ENCODE measurements at places on chromosomes 12 and 14.
A peak's percentile ranks its signal among the peaks of the same experiment; 100 is the strongest.

DNA sequence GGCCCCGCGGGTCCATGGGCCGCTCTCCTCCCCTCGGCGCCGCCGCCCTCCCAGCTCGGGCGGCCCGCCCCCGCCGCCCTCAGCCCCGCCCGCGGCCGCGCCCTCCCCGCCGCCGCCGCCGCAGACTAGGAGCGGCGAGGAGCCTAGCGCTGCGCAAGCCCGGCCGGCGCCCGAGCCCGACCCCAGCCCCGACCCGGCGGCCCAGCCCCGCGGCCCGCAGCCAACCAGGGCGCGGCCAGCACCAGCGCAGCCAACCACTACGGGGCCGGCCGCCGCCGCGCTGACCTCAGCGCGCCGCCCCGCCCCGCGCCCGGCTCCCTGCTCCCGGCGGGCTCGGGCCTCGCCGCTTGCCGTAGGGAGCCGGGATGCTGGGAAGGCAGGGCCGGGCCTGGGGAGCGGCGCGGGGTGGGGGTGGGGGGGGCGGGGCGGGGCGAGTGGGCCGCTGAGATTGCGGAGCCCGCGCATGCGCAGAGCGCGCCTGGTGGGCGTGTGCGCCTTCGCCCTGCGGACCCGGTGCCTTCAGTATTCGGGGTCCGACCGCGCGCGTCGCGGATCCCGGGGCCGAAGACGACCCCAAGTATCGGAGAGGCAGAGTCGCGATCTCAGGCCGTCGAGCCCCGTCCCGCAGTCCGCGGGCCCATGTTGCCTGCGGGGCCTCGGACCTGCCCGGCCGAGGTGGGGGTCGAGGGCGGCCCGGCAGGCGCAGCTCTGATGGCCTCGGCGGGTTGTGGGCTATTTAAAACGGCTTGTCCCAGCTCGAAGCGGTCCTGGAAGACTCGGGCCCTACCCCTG, at the start of gene CDC42BPB:
CDC42BPB (minus strand) TSS at position 178 of the 792 bp plus-strand sequence. CDS start 376 bp downstream, outside the sequence.
- peak; percentile 61 for DNase-seq

DNA sequence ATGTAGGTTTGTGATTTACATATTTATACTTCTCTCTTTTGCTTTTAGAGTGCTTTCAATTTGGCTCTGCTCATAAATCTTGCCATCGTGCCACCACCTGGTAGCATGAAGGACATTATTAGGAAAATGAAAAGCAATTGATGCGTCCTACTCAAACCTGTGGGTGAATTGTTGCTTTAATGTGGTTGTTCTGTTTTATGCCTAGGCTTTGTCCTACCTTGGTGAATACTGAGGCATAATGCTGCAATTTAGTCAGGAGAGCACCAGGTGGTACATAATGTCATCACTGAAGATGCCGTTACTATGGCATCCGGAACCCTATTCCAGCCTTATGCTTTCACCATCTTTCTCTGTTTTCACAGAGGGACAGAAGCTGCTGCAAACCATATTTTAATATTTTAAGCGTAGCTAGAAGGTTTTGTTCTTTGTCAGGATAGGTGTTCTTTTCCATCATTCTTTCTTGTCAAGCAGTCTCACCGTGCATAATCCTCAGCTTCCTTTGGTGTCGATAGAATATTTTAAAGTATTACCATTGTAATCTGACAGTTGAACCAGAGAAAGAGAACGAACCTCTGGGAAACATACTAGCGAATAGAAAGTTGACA, 68.5 kb upstream of the PKP2 start:
- no peak for DNase-seq

- no peak for DNase-seq
These were observed 14.3 kb downstream of the FOS start for GRCh38 chr14:75292886-75293285.

DNA sequence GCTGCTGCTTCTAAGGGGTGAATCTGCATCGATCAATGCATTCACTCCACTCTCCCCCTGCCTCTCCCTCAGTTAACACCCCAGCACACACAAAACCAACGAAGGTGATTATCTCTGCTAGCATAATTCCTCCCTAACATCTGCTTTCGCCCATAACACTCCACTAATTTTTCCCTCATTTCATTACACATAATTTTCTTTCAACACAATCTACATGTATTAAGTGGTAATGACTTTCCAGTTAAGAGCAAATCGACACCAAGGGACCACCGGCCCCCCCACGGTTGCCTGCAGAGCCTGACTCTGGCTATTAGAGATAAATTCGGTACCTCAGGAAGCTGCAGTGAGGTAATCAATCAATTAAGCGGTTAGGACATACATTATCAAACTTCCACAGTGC, 1115.6 kb downstream of the BCL11B start:
- no peak for DNase-seq

DNA sequence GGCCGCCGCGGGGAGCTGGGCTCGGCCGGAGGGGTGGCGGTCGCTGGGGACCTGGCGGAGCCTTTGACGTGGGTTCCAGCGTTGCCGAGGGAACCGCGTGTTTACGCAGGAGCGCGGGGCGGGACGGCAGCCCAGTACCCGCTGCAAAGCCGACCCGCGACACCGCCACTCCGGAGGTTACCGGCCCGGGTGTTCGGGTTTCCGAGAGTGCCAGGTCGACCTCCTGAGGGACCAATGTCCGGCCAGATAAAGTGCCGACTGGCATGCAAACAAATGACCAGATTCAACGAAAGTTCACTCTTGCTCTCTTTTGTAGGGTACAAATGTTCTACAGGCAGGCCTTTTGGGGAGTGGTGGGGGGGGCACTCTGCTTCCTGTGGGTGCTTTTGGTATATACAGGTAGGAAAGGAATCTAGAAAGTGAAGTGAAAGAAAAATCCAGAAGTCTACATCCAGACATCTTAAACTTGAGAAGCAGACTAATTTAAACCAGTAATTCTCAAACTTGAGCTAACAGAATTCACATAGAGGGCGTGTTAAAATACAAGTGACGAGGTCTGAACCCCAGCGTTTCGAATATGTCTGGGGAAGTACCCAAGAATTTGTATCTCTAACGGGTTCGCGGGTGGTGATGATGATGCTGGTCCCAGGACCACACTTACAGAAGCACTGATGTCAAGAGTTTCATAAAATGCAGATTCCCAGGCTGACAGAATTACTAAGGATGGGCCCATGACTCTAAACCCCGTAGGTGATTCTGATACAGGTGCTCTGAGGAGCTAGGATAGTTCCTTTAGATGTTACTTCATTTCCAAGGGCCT, at the start of gene GPR135:
GPR135 (minus strand) TSS at position 65 of the 820 bp plus-strand sequence. CDS start 154 bp downstream, outside the sequence.
- peak; percentile 66 for DNase-seq

DNA sequence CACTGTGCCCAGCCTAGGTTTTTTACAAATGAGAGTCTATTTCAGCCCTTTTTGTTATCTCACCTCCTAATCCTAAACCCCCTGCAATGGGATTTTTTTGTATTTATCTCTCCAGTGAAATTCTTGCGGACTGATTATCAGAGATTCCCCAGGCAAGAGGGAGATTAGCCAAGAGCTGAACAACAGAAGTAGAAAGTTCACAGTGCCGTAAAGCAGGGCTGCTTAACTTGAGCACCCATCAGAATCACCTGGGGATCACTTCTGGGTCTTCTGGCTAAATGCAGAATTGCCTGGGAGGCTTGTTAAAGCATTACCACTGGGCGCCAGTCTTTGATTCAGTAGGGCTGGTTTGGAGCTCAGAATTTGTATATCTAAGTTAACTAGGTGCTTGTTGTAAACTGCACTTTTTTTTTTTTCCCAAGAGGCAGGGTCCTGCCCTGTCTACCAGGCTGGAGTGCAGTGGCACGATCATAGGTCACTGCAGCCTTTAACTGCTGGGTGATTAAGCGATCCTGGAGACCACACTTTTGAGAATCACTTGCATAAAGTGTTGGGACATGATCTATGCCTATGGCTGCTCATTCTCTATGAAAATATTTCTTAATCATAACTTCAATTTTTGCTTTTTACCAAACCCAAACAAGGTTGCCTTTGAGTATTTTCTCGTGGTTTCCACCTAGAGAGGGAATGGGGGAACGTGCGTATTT, 1.1 kb upstream of the DPPA3 start:
- DNase-seq, result no peak
